H1 (cell line): ENCODE measurements at places on chromosomes 7 and 10.

GRCh38 chr10:64271983-64272382 is 750.8 kb downstream of the REEP3 start:
- no peak for DNase-seq

DNA sequence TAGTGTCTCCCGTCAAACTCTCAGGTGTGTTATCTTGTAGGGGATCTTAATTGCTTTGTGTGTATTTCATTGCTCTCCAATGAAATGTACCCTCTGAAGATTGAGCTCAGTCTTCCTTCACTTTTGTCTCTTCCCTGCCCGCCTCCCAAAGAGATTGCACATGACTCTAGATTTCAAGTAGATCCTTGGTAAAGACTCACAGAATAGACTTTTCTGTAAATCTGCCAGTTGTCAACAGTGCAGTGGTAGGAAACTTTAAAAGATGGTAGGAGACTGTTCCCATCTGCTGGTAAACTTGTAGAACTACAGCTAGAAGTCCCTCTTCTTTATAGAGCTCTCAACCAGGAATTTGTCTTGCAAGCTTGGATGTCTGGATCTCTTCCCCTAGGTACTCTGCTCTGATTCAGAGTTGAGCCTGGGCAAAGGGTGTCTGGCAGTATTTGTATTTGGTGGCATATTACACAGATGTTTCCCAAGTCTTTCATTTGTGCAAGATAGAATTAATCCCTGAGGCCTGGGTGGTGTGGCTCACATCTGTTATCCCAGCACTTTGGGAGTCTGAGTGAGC is 9.6 kb downstream of the CCL26 start:
- DNase-seq: no peak

- peak; percentile 72 for DNase-seq
Measured at GRCh38 chr7:35248576-35249536, 5.0 kb downstream of the TBX20 start.

GRCh38 chr10:112797197-112797596 is 152.8 kb upstream of the TCF7L2 start:
- DNase-seq: peak; percentile 48

- DNase-seq: no peak
Measured at GRCh38 chr7:150926066-150926465, 52.1 kb downstream of the KCNH2 start.

DNA sequence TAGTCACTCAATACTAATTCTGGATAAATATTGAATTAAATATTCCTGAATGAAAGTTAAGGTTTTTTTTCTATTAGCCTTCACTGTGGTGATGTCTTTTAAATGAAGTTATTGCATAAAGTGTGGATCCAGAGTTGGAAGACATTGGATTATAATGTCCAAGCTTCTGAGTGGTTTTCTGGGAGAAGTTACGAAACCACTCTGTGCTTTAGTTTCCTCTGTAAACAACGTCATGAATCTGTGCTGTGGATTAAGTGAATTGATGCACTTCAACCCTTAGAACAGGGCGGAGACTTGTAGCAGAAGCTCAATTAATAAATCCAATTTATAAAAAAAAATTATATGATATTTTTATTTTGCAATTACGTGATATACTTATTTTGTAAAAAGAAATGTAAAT is 271.7 kb downstream of the BICC1 start:
- no peak for DNase-seq

GRCh38 chr10:109961174-109962001 is 38.1 kb upstream of the XPNPEP1 start:
- no peak for DNase-seq

DNA sequence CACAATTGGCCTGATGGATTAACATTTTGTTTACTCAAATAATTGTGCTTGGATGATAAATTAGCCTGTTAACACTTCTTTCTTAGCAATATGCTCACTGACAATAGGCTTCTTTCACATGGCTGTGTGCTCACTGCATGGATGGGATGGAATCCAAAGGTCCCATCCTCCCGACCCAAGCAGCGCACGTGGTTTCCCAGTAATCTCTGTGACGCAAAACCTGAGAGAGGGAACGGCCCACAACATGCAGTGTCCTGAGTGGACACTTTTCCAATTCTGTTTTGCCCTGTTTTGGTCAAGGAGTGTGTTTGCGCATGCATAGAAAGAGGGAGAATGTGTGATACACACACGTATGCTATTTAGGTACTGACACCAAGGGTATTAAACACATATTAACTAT is 42.1 kb upstream of the RASGEF1A start:
- DNase-seq: no peak

GRCh38 chr10:19713159-19713558 is 103.1 kb upstream of the PLXDC2 start:
- no peak for DNase-seq

DNA sequence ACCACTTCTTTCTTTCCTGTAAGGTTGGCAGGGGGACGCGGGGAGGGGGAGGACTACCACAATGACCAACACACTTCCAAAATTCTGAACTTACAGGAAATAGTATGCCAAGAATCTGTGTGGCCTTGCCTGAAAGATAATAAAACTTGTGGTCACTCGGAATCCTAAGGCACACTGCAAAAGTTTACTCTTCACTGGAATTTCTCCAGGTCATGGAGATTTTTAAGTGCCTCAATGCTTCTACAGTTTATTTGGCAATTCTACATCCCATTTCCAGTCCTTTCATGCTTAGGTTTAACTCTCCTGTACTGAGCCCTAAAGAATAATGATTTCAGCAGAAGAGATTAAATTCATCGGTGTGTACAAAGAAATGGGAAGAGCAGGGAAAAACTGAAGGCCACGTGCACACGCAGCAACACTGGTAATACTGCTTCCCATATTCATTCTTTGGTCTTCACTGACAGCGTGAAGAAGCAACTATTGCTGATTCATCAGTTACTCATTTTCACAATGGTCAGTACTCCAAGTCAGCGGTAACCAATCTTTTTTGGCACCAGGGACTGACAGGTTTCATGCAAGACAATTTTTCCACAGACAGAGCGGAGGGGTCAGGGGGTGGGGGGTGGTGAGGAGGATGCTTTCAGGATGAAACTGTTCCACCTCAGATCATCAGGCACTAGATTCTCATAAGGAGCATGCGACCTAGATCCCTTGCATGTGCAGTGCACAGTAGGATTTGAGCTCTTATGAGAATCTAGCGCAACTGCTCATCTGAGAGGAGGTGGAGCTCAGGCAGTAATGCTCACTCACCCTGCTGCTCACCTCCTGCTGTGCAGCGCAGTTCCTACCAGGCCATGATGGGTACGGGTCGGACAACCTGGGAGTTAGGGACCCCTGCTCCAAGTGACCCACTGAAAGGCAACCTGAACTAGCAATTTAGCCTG is 9.8 kb downstream of the LARP4B start:
- DNase-seq: no peak

DNA sequence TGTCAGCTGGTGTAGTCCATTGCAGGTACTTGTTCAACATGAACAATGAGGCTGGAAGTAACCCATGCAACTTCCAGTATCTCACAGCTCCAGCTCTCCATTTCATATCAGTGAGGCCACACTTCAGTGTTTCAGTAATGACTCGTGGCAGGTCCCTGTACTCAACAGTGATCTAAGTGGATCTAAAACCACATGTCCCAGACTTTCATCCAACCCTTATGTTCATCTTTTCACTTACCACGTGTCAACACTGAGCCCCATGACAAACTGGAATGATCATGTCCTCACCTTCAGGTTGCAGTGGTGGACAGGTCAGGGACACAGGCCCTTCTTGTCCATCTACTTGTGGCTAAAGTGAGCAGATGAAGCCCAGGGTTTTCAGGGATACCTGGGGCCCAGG is 155.0 kb upstream of the GRB10 start:
- DNase-seq: no peak

- no peak for DNase-seq
Measured at GRCh38 chr10:43333653-43334052, 37.8 kb upstream of the FXYD4 start.

DNA sequence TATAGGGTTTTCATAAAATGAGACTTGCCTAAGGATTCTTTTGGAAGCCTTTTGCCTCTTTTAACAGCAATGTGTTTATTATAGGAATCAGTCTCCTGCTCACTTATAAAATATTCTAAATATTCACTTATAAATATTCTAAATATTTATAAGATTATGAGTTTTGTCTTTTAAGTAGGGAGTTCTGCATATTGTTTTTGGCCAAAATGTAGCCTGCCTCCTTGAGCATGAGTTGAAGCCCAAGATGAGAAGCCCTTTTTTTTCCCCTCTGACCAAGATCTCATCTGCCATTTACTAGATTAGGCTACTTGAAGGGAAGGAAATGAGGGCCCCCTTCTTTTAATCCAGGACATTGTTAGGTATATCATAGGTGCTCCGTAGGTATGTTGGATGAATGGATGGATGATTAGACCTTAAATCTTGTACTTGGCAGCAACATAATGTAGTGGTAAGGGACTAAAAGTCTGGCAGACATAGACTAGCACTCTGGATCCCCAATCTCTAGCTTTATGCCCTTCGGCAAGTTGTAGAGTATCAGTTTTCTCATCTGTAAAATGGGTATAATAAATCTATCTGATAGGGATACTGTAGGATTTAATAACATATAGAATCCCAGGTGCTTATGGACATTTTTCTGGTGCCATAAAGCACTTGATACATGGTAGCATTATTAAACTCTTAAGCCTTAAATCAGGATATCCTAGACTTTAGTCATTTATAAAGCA is 59.1 kb downstream of the ARID5B start:
- DNase-seq: no peak

DNA sequence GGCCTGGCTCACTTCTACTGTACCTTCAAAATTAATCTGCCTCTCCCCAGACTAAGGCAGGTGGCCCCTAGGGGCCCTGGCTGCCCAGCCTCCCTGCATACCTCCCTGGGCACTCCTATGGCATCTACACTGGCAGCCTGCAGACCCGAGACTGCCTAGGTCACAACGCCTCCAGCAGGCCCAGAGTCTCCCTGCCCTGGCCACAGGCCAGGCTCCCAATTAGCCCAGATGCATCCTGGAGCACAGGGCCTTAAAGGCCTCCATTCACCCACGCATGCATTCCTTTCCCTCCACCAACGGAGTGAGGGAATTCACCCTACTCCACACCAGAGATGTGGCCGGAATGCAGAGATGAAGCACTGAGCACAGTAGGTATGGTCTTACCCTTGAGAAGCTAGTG is 1.9 kb downstream of the CHAT start:
- DNase-seq: no peak

DNA sequence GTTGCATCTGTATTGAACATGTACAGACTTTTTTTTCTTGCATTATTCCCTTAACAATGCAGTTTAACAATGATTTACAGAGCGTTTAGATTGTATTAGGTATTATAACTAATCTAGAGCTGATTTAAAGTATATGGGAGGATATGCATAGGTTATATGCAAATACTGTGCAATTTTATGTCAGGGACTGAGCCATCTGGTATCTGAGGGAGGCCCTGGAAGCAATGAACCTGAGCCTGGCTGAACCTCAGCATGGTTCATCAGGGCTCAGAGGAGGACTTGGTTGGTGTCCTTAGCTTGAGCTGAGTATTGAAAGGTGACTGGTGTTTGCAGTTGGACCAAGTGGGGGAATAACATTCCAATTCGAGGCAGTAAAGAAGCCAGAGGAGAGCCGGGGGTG is 4.8 kb downstream of the ADCK2 start:
- no peak for DNase-seq

- no peak for DNase-seq
Measured at GRCh38 chr7:136618818-136619217, 249.6 kb upstream of the CHRM2 start.

GRCh38 chr7:96244992-96245292 is 77.0 kb downstream of the SLC25A13 start:
- no peak for DNase-seq

- no peak for DNase-seq
Measured at GRCh38 chr7:27198871-27199801, 755 bp downstream of the HOXA13 start.

DNA sequence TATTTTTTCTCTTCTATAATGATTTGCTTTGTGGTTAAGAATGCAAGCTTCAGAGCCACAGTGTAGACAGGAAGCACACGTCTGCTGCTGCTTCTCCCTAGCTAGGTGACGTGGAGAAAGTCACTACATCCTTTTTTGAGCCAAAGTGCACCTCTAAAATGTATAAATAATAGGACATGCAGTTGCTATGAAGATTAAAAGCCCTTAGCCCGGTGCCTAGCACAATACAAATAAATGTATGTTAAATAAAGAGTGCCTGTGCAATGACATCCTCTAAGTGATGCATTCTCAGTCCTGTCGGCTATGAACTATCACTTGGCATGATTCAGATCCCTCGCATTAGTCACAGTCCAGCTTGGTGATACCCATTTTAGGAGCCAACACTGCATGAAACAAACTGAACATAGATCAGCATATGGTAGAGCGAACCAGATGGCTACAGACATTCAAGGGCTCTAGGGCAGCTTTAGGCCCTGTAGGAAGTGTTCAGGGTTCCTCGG is 4.8 kb upstream of the TRDMT1 start:
- no peak for DNase-seq

GRCh38 chr10:15813415-15813814 is 46.9 kb downstream of the MINDY3 start:
- no peak for DNase-seq

DNA sequence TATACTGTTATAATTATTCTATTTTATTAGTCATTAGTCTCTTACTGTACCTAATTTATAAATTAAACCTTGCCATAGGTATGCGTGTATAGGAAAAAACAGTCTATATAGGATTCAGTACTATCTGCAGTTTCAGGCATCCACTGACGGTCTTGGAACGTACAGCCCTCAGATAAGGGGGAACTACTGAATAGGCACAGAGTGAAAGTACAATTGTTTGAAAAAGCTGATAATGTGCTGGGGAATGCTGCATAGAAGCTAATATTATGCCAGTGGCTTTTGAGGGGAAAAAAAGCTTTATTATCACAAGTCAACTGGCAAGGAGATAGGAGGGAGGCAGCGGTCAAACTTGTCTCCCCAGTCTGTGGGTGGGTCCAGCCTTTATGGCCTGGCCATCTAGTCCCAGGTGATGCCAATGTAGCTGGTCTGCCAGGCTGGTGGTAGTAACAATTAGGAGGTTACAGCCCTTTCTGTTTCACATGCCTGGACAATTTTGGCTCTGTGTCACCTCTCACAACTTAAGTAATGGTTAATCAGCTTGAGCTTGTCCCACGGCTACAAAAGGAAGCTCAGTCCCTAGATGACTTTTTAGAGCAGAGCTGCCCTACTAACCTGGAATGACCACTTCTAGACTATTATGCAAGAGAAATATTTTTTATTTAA is 8.3 kb upstream of the FMC1 start:
- DNase-seq: no peak

DNA sequence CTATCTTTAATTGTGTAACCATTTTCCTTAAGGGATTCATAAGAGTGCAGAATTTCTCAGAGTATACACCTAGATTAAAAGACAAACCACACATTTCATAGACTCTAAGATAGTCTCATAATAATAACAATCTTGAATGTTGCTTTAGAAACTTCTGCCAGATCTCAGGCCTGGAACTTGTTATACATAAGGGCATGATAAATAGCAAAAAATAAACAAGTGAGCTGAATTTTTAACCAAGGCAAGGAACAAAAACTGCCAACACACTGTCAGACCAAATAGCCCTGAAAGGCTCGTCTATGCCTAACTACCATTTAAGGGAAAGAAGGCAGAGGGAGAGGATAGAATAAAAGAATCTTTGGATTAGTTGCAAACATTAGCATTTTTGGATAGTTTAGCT is 65.8 kb upstream of the SEMA3C start:
- DNase-seq: no peak

GRCh38 chr10:49282306-49282705 is 16.7 kb upstream of the C10orf71 start:
- DNase-seq: no peak
